ENCODE measurements at places on chromosomes 2 and 18.

DNA sequence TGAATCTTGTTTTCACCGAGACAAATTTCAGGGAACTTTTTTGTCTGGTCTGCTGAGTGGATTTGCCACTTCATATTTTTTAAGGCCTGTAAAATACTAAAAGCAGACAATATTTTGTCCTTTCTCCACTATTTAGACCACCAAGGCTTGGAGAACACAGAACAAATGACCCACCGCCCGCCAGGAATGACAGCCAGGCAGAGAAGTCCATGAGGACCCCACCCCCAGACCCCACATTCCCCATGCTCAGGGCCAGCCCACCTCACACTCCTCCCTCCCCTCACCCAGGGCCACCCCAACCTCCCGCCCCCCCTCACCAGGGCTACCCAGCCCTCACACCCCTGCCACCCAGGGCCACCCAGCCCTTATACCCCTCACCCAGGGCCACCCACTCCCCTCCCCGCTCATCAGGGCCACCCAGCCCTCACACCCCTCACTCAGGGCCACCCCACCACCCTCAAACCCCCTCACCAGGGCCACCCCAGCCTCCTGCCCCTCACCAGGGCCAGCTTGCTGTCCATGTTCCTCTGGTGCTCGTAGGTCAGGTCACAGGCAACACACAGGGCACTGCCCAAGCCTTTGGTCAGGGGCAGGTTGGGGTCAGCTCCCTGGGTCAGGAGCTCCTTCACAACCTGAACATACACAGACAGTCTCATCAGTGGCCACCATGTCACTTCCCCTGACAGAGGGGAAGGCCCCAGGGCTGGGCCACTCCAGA lies 50.6 kb downstream of the ANKMY1 start:
- DNase-seq = no peak

- DNase-seq = no peak
Measured at GRCh38 chr2:231462729-231463465, 1.4 kb downstream of the NCL start.

GRCh38 chr2:217948351-217948791 lies 54.4 kb downstream of the TNS1 start:
- DNase-seq = no peak

- no peak for DNase-seq
Measured at GRCh38 chr2:135226961-135227360, 174.9 kb downstream of the RAB3GAP1 start.

DNA sequence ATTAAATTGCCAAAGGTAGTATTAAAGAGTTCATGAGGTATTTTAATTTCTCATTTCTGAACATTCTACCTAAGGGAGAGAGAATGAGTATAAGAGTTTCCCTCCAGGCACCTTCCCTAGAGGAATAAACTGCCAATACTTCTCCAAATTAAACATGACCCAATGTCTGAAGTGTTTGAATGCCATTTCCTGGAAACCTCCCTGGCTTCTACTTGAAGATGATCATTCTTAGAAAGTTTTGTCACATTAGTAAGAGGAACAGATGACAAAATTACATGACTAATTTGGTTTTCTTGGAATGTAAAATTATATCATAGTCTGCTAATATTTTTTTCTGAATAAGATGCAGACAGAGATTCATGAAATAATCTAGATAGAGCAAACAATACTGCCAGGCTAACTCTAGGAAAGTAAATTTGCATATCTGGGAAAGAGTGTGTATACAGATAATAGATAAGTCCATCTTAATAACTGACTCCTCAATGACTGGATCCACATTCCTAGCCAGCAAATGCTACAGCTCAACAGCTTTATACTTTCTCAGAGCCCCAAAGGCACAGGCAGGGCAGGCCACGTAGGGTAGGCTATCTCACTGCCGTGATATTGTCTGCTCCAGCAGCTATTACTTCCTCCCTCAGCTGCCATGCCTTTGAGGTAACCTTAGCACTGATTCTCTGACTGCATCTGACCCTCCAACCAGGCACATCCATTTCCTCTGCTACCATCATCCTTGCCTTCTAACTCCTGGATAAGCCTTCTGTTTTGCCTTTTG lies 630.8 kb upstream of the PIK3C3 start:
- DNase-seq = no peak

DNA sequence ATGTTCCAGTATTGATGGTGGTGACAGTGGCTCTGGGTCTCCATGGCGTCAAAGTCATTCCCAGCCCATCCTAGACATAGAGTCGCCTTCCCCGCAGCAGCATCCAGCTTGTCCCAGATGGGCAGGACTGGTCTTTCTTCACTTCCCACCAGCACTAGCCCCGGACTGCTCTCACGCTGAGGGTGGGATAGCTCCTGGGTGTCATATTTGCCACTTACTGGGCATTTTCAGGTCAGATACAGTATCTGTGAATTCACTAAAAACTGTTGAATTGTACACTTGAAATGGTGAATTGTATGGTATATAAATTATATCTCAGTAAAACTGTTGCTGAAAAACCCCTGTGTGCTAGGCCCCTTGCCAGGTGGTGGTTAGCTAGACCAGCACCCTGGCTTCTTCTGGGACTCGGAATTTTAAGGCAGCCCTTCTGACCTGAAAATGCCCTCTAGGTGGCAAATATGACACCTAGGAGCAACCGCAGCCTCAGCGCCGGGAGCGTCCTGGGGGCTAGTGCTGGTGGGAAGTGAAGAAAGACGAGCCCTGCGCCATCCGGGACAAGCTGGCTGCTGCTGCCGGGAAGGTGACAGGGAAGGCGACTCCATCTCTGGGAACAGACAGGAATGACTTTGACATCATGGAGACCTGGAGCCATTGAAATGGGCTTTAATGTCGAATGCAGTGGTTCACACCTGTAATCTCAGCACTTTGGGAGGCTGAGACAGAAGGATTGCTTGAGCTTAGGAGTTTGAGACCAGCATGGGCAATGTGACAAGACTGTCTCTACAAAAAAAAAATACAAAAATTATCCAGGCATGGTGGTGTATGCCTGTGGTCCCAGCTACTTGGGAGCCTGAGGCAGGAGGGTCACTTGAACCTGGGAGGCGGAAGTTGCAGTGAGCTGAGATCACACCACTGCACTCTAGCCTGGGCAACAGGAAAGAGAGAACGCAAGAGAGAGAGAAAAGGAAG lies 56.2 kb downstream of the DDX1 start:
- no peak for DNase-seq

GRCh38 chr2:128541448-128541847 lies 222.8 kb upstream of the HS6ST1 start:
- no peak for DNase-seq

DNA sequence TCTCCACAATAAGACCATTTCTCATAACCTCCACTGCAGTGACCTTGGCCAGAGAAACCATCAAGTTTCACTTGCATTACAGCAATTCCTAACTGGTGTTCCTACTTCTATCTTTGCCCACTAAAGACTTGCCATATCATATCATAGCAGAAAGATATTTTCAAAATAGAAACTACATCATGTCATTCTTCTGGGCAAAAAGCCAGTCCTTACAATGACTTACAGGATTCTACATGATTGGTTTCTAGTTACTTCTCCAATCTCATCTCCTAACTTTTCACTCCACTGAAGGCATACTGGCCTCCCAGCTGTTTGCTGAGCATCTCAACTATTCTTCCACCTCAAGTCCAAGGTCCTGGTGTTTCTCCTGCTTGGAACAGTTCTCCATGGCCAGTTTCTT lies 151.4 kb downstream of the HNMT start:
- no peak for DNase-seq

All from activated CD8-positive, alpha-beta T cell treated with anti-CD3 and anti-CD28 coated beads for 36 hours (primary cell).